Neural progenitor cell (in vitro differentiated cells): ENCODE measurements at places on chromosomes 13 and 19.

GRCh38 chr13:80239571-80240255 lies 101.2 kb downstream of the SPRY2 start:
- DNase-seq: no peak

- DNase-seq: no peak
These were observed 7.3 kb downstream of the PTGER1 start for GRCh38 chr19:14467816-14468215.

GRCh38 chr19:46692918-46693722 lies 23.8 kb downstream of the PRKD2 start:
- no peak for DNase-seq

GRCh38 chr13:89936256-89936655 lies 1411.2 kb upstream of the MIR17HG start:
- DNase-seq: no peak

- no peak for DNase-seq
These were observed 636 bp upstream of the RB1 start for GRCh38 chr13:48302871-48303358.

- no peak for DNase-seq
These were observed 441 bp downstream of the LILRA4 start for GRCh38 chr19:54338521-54338920.

- DNase-seq: no peak
These were observed 1.3 kb downstream of the BBC3 start for GRCh38 chr19:47229676-47230053.

DNA sequence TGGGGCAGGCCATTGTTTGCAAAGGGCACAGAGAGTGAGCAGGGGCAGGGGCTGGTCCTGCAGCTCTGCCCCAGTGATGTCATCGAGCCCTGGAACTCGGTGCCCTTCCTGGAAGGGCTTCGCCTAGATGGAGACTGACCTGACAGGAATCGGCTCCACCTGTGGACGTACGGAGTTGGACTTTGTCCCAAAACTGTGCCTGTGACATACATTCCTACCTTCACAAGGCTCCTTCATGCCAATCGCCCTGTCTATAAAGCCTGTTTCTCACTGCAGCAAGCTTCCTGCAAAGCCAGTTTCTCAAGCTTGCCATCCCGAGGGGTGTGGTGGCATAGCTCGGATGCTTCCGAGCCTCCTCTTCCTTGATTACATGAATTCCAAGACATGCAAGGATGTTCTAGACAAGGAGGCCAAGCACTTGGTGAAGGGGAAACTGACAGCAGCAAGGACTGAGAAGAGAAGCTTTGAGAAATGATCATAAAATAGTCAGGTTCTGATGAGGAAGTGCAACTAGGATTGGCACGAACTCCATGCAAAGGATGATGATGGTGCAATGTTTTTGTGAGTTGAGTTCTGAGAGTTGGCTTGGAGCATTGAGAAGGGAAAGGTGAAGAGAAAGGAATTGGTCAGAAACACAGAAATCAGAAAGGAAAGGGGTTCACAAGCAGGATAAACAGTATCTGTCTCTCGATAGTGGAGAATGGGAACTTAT lies 73.6 kb upstream of the STK24 start:
- DNase-seq: no peak

DNA sequence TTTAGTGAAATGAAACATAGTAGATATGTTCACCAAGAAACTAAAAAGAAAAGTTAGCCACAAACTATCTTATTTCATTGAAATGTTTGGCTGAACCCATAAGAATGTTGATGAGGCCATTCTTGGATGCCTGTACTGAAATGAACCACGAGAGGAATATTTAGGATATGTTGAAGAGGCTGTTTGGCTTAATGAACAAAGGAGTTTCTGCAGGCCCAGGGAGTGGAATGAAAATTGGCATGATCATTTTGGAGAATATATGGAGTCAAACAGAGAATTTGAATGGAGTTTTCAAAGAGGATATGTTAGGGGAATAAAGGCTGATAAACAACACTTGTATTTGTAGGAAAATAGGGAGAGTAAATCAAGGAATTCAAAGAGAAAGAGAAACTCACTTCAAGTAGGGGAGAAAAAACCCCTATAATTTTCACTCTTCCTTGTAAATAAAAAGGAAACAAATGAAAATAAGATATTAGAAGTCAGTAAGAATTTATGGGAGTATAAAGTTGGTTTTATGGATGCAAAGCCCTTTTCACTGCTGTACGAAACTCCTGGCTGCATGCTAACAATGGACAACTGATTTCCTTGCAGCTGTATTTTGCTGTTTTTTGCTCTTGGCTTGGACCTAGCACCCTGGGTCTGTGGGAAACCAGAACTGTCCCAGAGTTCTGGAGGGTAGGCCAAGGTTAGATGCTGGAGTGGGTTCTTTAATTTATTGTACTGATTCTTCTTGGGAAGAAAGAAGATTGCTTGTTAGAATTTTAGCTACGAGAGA lies 36.5 kb downstream of the KL start:
- no peak for DNase-seq

DNA sequence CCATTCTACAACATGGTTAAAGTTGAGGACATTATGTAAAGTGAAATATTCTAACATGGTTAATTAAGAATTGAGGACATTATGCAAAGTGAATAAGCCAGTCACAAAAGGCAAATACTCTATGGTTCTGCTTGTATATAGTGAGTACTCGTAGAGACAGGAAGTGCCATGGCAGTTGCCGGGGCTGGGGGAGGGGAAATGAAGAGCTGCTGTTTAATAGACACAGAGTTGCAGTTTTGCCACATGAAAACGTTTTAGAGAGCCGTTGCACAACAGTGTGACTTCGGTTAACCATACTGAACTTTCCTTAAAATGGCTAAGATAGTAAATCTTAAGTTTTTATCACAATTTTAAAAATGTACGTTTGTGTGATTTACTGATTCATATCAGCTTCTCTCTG lies 176.9 kb downstream of the SHISA2 start:
- no peak for DNase-seq

GRCh38 chr19:23095418-23095817 lies 21.4 kb upstream of the ZNF730 start:
- DNase-seq: no peak
